ENCODE measurements at places on chromosomes 1 and 21.

DNA sequence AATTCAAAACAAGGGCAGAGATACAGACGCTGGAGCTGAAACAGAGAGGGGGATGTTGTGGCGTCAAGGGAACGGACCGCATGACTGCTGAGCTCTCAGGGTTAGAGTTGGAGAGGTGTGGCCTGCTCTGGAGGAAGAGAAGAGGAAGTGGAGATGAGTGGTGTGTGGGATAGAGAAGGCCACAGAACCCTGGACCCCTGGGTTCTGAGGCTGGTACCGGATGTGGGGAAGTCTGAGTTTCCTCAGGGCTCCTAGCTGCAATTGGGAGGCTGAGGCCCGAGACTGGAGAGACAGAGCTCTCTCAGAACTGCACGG lies 1.8 kb downstream of the BCAN start:
- DNase-seq: no peak

GRCh38 chr1:24693827-24694379 lies 50.8 kb downstream of the SRRM1 start:
- no peak for DNase-seq

DNA sequence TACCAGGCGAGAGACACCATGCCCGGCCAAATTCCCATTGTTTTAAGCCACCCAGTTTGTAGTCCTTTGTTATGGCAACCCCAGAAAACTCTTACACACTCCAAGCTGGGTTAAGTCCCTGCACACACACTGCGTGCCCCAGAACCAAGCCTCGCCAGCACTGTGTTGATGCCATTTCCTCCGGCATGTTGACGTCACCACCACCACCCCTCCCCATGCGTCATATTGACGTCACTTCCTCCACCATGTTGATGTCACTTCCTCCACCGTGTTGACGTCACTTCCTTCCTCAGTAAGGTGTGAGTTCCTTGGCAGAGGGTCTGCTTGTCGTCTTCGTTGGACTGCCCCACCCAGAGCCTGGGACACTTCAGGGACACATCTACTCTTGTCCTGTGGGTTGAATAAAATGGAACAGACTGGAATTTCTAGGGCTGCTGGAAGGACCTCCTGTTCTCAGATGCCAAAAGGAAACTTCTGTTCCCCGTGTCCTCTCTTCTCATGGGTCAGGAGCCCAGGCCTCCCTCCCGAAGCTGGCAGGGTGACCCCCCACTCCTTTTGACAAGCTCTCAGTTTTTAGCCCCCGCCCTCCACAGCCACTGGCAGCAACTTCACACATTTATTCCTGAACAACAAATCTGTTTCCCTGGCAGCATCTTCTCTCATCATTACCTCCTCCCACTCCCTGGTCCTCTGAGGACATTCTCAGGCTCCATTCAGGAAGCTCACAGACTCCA lies 643.3 kb downstream of the NPHP4 start:
- DNase-seq: no peak

DNA sequence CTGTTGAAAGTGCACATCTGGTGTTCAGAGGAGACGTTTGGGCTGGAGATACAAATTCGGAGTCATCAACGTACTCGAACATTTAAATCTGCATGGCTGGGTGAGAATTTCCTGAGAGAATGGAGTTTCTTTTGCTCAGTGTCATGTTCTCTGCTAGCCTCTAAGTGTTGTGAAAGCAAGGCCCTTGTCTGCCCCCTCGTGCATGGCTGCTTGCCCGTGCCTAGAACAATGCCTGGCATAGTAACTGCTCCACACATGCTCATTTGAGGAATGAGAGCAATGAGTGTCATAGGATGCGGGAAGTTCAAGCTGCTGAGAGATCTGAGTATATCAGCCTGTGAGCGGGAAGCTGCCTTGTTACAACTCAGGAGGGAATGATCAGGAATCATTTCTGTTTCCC lies 171.1 kb upstream of the CSF3R start:
- DNase-seq: no peak

- no peak for DNase-seq
Observed at GRCh38 chr1:243244432-243244841, 10.6 kb downstream of the CEP170 start.

- DNase-seq: no peak
Observed at GRCh38 chr21:45948576-45949141, 32.9 kb upstream of the COL6A1 start.

DNA sequence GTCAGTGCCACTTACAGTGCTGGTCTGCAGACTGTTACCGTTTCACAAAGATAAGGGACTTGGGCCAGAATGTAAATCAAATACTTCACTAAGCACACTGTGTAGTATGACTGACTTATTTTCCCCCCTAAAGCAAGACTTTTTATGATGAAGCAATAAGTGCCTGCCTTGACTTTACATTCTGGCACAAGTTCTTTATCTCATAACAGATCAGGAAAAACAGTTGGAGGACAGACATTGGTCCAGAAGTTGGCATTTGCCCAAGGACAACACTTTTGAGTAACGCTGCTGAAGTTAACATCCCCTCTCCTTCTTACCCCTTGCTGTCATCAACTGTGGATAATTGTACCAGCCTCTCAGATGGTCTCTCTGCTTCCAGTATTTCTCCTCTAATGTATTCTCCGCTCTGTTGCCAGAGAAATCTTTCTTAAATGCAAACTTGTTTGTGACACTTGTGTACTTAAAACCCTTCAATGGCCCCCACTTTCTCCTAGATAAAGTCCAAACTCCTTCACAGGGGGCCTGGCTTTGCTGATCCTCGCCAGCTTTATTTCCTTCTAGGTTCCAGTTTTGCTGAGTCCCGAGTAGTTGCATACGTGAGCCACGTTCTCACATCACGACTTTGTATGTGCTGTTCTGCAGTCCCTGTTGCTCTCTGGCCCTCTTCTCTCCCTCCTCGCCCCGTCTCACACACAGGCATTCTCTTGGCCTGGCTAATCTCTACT lies 45.7 kb downstream of the S1PR1 start:
- no peak for DNase-seq

- DNase-seq: no peak
Observed at GRCh38 chr1:110600716-110601115, 5.4 kb downstream of the KCNA2 start.

GRCh38 chr21:45259206-45259840 lies 28.4 kb downstream of the POFUT2 start:
- no peak for DNase-seq

- no peak for DNase-seq
Observed at GRCh38 chr21:15222707-15223106, 157.9 kb upstream of the NRIP1 start.

DNA sequence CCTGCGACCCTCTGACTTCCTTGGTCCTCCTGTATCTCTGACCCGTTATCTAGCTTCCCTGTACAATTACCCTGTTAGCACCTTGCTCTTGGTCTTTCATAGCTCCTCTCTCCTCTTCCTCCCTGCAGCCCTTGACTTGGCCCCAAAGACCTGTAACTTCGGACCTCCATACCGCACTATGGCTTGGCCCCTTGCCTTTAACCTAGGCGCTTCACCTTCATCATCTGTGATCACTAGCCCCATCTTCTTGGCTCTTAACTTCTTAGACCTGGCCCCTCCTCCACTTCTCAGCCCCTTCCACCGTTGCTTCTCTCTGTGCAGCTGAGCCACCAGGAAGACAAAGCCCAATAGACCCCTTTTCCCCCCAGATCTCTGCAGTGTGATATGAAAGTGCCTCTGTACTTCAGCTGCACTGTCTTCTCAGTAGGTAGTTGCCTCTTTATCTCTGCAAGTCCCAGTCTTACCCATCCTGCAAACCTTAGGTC lies 740 bp downstream of the ZNF691 start:
- no peak for DNase-seq

DNA sequence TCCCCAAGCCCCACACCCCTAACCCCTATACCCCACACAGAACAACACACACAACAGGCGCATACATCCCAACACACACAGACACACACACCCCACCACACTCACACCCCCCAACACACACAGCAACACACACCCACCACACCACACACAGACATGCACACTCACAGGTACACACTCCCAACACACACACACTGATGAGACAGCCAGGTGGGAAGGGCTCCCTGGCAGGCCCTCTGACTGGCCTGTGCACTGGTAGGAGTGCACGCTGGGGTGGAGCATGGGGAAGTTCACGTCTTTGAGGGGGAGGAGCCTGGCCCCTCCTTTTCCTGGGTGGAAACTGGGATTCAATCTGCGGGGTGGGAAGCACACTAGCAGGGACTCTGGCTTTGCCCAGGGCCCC lies 116.7 kb downstream of the RHOU start:
- no peak for DNase-seq

- no peak for DNase-seq
Observed at GRCh38 chr1:229217716-229218115, 53.2 kb upstream of the RAB4A start.

DNA sequence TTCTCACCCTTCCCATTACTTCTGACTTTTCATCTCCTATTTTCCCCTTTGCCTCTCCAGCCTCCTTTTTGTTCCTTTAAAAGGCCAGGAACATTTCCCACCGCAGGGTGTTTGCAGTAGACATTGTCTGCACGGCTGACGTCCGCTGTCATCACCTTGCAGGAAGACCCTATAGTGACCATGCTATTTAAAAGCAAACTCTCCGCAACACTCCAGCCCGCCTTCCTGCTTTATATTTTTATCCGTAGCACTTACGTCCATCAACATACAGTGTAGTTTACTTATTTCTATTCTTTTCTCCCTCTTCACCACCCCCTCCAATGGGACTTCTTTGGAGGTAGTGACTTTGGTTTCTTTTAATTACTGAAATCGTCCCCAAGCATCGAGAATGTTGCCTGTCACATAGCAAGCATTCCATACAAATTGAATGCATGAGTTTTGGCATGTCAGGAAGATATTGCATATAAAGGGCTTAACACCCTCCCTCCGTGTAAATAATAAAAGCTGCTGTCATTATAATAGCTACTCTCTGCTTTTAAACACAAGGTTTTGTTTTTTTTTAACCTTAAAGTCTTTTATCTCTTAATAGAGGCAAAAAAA lies 19.8 kb downstream of the SLC25A33 start:
- DNase-seq: no peak

DNA sequence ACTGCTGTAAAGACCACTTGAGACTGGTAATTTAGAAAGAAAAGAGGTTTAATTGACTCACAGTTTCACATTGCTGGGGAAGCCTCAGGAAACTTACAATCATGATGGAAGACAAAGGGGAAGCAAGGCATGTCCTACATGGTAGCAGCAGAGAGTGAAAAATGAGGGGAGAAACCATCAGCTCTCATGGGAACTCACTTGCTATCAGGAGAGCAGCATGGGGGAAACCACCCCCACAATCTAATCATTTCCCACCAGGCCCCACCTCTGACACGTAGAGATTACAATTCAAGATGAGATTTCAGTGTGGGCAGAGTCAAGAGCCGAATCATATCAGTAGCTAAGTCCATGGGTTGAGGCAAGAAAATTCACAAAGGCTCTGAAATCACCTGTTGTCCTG lies 23.8 kb upstream of the LYPD8 start:
- DNase-seq: no peak

DNA sequence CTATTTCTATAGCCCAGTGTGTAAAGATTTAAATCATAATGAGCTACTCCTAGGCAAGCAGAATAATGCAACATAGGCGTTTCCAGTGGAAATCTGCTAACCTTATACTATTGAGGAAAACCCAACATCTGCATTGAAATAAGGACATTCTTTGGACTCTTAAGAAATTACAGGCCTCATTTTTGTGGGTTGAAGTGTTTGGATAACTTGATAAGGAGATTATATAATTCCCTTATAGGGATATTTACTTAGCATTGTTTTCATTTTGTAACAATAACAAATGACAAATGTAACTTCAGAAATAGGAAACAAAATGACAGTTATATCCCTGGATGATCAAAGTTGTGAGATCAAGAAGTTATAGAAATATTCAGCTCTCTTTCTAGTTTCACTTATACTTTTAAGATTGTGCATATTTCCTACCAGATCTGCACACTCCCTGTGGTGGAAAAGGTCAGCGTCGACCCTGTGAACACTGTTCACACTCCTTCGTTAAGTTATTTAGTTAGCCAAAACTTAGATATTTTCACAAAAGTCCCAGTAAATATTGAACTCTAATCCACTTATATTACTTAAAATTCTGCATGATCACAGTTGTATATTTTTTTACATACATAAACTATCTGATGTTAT lies 284.4 kb upstream of the C1orf105 start:
- no peak for DNase-seq

- DNase-seq: no peak
Observed at GRCh38 chr1:210347112-210347511, 18.4 kb downstream of the HHAT start.

- DNase-seq: no peak
Observed at GRCh38 chr1:180175806-180176205, 21.1 kb downstream of the QSOX1 start.

DNA sequence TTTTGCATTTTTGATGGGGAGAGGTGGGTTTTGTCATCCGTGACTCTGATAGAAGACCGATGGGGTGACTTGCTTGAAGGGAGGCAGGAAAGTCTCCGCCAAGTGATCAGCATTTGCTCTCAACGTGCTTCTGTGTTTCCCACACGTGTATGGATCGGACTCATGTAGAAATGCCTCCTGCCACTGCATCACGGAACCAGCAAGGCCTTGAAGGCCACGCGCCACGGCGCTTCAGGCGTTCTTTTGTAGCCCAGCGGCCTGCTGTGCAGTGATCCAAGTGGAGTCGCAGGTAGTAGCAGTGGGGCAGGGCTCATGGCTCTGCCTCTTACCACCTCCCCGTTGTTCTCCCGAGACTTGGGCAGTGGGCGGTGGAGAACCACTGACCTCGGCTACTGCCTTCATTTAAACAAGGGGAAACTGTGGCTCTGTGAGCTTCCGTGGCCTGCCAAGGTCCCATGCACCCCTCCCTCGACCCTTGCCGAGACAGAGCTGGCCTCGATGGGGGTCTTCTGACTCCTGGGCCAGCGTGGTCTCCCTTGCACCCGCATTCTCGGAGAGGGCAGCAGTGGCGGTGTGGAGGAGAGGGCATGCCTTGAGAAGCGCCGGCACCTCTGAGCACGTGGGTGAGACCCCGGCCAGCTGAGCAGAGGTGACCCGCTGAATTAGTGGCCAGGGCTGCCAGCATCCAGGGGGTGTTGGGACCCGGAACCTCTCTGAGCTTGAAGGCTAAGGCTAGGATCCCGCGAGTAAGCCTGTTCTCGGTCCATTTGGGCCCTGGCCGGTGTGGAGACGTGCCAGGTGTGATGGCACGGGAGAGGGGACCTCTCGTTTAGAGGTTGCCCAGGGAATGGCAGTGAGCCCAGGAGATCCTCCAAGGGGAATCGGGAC lies 46.1 kb upstream of the ABCG1 start:
- DNase-seq: no peak

GRCh38 chr1:33982419-33982818 lies 118.5 kb downstream of the HMGB4 start:
- DNase-seq: no peak

GRCh38 chr21:46369520-46370235 lies 45.7 kb downstream of the PCNT start:
- DNase-seq: no peak

DNA sequence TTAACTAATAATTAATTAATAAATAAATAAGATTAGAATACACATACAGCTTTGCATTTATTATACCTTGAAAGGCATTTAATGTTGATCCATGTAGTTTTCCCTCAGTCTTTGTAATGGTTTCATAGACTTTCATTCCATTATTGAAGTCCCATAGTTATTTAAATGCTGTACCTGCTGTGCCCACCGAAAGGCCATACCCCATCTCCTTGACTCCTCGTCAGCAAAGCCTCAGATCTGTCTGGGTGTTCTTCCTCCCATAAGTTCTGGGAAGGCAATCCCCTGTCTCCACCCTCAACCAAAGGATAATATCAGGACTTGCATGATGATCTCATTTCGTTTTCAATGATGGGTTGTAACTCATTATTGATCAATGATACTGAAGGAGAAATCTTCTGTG lies 17.1 kb downstream of the CCN1 start:
- no peak for DNase-seq
